ENCODE measurements at places on chromosomes 12 and 14.

- DNase-seq, result no peak
These were observed 30.7 kb downstream of the GOLGA3 start for GRCh38 chr12:132797820-132798570.

DNA sequence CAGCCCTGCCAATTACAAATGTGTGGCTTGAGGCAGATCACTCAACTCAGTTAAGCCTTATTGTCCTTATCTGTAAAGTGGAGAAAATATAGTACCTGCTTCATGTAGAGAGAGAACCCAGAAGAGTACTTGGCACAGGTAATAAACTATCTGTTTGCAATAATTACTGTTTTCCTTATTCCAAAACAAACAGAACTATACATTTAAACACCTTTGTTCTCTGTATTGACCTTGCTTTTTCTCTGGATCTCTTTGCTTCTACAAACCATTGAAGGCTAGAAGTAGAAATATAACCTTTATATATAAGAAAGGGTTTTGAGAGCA, 70.8 kb upstream of the SRSF5 start:
- no peak for DNase-seq

GRCh38 chr12:125399489-125399888, 334.3 kb downstream of the AACS start:
- DNase-seq, result no peak

DNA sequence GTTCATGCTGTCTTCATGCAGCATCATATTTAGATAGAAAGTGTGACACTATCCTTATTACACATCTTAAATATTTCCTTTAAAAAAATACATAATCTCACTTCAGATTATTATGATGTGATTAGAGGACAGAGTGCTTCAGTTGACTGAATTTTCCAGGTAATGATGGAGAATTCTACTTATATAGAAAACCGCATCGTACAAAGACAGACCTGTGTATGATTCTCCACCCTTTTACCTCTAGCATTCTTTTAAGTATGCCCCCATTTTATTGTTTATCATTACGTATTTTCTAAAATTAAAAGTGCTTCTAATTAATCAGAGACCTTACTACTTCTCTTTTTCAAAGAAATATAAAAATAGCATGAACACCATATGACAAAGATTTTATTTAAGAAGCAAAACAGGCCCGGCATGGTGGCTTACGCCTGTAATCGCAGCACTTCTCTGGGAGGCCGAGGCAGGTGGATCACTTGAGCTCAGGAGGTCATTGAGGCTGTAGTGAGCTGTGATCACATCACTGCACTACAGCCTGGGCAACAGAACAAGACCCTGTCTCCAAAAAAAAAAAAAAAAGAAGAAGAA, 13.9 kb downstream of the RPS6KA5 start:
- DNase-seq, result no peak

GRCh38 chr14:65354715-65355114, 57.8 kb upstream of the FUT8 start:
- DNase-seq, result no peak

GRCh38 chr14:35343702-35344101, 51.5 kb downstream of the PSMA6 start:
- no peak for DNase-seq

GRCh38 chr12:2937500-2937899, 21.7 kb upstream of the TEAD4 start:
- DNase-seq, result no peak

DNA sequence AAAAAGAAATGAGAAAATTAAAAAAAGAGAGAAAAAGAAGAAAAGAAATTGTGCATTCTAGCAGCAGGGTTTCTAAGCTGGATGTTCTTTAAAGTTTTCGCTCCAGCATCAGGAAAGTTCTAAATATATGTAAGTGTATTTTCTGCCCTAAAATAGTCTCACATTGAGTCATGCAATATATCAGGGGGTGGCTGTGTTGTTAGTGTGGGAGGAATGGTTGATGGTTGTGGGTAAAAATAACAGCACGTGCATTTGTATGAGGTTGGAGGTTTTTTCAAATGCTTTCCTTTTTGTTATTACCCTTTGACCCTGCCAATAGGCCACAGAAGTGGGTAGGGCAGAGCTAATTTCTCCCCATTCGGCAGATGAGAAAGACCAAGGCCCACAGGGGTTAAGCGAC, 65.1 kb upstream of the FBXO21 start:
- no peak for DNase-seq

- no peak for DNase-seq
These were observed 16.2 kb downstream of the ABHD4 start for GRCh38 chr14:22614240-22614799.

DNA sequence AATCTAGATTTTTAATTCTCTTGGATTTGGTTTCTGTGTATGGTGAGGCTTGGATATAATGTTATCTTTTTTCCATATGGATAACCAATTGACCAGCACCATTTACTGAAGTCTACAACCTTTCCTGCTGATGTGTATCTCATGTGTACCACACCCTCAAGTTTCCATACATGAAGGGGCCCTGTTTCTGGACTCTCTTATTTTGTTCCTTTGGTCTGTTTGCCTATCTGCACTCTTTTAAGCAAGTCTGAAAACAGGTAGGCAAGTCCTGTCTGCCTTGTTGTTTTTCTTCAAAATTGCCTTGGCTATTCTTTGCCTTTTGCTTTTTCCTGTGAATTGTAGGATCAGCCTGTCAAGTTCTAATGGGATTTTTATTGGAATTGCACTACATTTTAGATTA, 44.6 kb downstream of the MAX start:
- no peak for DNase-seq

DNA sequence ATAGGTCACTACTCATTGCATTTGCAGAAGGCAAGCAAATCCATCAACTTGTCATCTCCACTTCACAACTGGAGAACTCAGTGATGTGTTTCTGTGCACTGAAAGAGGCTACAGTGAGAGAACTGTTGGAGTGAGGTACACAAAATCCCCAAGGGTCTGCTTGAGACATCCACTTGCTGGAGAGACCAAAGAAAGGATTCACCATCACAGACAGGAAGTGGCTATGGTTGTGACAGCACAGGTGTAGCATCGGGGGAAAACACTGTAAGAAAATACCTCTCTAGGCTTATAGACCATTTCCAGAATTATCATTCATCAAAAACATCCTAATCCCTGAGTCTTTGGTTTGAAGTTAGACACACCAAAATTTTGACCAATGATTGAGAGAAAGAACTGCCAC, 201.3 kb upstream of the OR4E1 start:
- no peak for DNase-seq

GRCh38 chr14:99731547-99732435, 47.7 kb downstream of the CYP46A1 start:
- no peak for DNase-seq

- DNase-seq, result no peak
These were observed 166.5 kb upstream of the GSC start for GRCh38 chr14:94936401-94936892.

- no peak for DNase-seq
These were observed 111.6 kb upstream of the PZP start for GRCh38 chr12:9319842-9320173.

DNA sequence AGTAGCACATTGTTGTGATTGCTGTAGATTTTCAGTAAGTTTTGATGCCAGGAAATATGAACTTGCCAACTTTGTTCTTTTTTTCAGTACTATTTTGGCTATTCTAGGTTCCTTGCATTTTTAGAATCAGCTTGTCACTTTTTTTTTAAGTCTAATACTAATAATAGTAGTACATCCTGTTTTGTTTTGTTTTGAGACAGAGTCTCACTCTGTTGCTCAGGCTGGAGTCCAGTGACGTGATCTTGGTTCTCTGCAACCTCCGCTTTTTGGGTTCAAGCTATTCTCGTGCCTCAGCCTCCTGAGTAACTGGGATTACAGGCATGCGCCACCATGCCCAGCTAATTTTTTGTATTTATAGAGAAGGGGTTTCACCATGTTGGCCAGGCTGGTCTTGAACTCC, 16.5 kb downstream of the PWP1 start:
- no peak for DNase-seq

DNA sequence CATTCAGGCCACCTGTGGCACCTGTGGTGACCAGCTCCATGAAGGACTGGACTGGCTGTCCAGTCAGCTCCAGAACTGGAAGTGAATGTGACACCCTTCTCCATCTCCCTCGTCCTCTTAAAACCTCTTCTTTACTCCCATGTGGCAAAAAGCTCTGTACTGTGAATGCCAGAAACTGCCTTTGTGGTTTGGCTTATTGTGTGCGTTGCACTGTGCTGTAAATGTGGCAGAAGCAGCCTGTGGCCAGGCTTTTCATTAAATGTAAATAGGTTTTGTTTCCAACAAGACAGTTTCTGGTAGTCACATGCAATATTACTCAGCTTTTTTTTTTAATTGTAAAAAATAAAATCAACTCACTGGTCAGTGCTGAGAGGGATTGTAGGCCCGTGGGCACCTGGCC, 453.7 kb downstream of the ATP23 start:
- DNase-seq, result no peak

DNA sequence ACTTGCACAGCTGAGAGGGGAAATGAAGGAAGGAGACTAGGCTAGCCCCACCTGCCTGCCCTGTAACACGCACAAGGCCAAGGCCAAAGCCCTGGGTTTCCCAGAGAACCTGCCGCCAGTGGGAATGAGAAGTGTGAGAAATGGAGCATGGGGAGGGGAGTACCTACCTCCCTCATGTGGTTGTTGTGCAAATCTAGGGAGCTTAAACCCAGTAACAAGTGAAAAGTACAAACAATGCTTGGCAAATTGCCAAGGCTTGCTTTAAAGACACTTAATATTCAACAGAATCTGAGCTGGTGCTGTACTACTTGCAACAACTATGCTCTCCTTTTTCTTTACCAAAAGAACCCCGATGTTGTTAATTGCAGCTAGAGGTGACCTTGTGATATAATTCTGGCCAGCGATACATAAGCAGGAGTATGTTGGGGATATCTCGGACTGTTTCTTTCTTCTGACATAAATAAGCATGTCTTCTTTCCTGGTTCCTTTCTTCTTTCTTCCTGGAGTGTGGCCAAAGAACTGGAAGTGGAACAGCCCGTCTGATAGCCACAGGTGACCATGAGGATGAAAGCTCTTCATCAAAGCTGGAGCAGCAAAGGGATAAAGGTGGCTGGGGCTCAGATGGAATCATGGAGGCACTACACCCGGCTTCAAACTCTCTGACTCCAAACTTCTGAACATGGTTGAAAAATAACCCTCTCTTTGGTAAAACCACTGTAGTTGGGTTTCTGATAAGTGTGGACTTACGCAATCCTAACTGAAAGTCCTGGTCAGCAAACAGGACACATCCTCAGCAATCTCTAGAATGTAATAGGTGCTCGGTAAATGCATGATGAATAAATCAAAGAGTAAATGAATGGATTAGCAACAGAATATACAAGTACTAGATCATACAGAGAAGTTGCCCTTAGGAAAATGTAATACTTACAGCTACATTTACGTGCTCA, 207.9 kb downstream of the NUAK1 start:
- no peak for DNase-seq

DNA sequence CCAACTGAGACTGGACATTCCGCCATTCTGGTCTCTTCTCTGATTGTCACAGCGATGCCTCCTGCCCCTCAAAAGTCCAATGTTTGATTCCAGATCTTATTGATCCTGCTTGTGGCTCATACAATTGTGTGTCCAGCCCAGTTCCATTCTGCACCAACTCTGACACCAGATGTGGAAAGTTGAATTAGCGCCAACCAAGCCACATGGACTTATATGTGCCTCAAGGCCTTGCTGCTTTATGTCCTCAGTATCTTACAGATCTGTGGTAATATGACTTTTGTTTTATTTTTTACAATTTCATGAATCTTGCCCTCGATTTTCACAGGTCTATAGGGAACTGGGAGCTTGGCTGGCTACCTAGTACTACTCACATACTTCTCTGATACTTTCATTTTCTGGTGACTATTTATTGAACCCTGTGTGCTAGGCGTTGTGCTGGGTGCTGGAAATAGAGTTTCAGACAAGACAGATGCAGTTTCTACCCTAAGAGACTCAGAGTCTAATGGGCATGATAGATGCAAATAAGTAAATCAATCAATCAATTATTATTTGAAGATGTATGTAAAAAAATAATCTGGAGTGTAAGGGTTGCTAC, 472.0 kb downstream of the TMTC2 start:
- DNase-seq, result no peak

GRCh38 chr14:68627050-68627867, 165.6 kb downstream of the ZFP36L1 start:
- DNase-seq, result no peak

GRCh38 chr14:99479906-99480869, at the start of gene SETD3:
Gene SETD3, minus strand, starts transcription at chr14:99480859. Its CDS starts 15,054 bp downstream, at chr14:99465805.
- peak; percentile 4 for DNase-seq

DNA sequence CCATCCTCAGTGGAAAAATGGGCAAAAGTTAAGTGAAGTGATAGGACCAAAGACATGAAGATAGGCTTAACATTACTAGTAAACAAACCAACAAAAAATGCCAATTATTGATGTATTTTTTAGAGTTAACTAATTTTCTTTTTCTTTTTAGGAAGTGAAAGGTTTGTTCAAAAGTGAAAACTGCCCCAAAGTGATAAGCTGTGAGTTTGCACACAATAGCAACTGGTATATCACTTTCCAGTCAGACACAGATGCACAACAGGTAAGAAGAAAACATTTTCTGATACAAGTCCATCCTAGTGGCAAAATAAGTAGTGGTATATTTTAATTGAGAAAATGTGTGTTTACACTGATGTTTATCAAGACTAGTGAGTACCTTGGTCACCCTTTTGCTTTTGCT, 39.6 kb downstream of the LARP4 start:
- DNase-seq, result no peak

GRCh38 chr12:106126441-106127337, 12.1 kb downstream of the NUAK1 start:
- no peak for DNase-seq
